Stimulated activated CD4-positive, alpha-beta T cell treated with anti-CD3 and anti-CD28 coated beads, Interleukin-15, amount 100 ng/mL, for 48 hours (primary cell): ENCODE measurements at places on chromosomes 3 and 15.
A peak's percentile ranks its signal among the peaks of the same experiment; 100 is the strongest.

GRCh38 chr3:191378142-191378812 is 48.0 kb upstream of the UTS2B start:
- no peak for DNase-seq

DNA sequence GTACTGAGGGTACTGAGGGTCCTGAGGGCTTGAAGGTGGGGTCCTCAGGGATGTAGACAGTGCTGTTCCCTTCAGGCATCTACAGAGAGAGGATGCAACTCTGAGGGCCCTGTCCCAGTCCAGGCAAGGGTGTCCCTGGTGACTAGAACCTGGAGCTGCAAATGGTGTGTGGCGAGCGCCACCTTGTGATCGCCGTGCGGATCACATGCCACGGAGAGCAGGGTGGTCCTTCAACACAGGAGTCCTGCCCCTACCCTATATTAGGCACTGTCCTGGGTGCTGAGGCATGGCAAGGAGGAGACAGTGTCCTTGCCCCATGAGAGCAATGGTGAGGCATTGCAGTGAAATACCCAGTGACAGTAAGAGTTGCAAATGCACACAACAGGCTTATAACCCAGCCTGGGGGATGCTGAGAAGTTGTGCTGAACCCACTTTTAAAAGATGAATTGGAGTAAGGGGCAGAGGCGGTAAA is 23.6 kb downstream of the RHCG start:
- peak; percentile 23 for DNase-seq

GRCh38 chr15:67013696-67014095 is 51.7 kb upstream of the SMAD3 start:
- DNase-seq: no peak

- no peak for DNase-seq
Measured at GRCh38 chr3:33030802-33031201, 66.1 kb downstream of the GLB1 start.

- no peak for DNase-seq
Measured at GRCh38 chr3:54358316-54358715, 236.0 kb downstream of the CACNA2D3 start.

- DNase-seq: no peak
Measured at GRCh38 chr3:183592821-183593220, 37.3 kb upstream of the KLHL6 start.

DNA sequence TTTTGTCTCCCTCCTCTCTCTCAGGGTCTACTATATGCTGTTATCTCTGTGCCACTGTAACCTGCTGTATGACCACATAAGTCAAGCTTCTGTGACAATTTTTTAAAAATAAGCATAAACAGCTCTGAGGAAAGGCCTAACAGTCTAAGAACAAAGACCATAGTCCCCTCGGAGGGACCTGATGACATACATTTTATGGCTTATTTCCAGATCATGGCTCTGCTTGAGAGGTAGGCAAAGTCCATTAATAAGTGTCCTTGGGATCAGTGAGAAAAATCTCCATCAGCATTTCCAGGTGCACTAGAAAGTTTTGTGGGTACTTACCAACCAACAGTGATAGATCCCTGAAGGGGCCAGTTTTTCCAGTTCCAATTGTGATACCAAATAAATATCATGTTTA is 123.8 kb downstream of the TNIK start:
- no peak for DNase-seq

DNA sequence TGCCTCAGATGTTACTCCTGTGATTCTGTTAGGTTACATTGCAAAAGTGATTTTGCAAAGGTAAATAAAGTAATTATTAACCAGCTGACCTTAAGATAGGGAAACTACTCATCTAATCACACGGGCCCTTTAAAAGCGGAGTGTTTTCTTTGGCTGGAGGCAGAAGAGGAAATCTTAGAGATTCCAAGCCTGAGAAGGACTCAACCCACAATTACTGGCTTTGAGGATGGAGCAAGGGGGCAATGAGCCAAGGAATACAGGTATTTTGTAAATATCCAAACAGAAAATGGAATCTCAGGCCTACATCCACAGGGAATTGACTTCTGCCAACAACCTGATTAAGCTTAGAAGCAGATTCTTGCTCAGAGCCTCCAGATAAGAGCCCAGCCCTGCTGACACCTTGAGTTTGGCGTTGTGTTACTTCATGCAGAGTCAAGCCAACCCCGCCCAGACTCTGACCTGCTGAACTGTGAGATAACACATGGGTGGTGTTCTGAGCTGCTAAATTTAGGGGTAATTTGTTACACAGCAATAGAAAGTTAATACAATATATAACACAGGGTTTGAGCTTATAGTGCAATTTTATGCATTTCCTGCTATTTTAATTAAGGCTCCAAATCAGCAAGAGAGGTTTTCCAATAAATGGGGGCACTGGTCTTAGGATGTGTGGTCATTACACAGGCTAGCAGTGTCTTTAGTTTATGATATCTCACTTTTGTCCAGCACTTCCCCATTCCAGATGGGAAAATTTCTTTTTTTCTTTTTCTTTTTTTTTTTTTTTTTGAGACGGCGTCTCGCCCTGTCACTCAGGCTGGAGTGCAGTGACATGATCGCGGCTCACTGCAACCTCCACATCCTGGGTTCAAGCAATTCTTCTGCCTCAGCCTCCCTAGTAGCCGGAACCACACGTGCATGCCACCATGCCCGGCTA is 19.5 kb downstream of the NFKBIZ start:
- no peak for DNase-seq

DNA sequence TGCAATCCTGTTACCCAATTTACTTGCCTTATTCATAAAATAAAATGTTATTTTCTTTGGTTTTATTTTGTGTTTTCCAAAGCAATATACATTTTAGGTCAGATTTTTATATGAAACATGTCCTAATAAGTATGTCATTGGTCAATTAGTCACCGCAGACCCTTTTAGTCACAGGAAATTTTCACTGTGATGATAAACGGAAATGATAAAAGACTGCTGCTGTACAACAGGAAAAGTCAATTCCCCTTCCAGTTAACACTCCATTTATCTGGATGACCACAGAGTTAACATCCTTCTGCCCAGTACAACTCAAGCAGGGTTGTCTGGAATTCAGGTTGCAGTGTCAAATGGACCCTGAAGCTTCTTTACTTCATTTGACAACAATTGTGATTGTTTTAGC is 175.2 kb downstream of the LSAMP start:
- no peak for DNase-seq

DNA sequence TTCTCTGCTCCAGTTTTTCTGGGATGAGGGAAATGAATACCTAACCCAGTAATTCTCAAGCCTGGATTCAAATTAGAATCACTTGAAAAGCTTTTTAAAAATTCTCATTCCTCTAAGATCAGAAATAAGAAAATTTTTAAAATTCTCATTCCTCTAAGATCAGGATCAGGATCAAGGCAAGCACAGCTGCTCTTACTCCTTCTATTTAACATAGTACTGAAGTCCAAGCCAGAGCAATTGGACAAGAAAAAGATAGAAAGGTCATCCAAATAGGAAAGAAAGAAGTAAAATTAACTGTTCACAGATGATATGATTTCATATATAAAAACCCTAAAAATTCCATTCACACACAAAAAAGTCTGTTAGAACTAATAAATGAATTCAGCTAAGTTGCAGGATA is 24.2 kb upstream of the CLRN1 start:
- DNase-seq: no peak

DNA sequence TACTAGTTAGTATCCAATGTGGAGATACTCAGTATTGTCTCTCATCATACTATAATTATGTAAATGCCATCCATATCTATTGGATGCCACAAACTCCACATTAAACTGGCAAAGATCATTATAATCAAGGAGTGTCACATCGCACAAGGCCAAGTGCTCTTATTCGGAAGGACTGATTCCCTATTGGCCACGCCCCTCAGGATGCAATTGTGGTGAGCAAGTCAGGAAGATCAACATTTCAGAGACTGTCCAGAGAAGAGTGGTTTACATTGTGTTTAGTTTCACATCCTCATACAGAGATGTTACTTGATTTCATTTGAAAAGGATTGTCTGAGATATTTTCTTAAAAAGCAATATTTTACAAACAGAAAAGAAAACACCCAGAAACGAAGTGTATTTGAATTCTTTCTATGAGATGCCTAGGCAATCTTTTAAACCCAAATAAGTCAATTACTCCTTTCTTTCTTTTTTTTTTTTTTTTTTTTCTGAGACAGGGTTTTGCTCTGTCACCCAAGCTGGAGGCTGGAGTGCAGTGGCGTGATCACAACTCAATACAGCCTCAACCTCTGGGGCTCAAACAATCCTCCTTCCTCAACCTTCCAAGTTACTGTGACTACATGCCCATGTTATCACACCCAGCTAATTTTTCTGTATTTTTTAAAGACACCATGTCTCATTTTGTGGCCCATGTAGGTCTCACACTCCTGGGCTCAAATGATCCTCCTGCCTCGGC is 369.1 kb downstream of the RBMS3 start:
- DNase-seq: no peak

DNA sequence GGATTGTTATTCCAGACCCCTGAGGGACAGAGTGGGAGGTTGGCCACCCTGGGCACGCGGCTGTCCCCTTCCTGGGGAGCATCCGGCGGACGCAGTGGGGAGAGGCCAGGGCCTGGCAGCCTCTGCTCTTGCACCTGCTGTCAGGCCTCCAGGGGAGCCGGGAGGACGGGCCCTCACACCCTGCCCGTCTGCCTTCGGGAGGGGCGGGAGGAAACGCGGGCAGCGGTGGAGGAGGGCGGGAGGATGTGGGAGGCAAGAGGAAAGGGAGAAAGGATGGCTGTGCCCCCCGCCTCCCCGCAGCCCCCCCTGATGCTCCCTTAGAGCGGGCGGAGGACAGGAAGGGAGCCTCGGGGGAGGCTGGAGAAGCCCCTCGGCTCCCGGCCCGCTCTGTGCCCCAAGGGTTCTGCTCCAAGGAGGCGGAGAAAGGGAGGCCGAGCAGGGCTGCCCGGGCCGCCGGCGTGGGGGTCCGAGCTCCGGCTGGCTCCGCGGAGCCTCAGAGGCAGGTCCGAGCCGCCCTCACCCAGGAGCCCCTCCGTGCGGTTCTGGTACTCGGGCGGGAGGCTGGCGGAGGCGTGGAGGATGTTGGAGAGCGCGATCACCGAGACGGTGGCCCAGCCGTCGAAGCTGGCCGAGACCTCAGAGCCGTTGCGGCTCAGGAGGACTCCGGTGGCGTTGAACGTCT is 40.9 kb downstream of the MUC20 start:
- DNase-seq: no peak

DNA sequence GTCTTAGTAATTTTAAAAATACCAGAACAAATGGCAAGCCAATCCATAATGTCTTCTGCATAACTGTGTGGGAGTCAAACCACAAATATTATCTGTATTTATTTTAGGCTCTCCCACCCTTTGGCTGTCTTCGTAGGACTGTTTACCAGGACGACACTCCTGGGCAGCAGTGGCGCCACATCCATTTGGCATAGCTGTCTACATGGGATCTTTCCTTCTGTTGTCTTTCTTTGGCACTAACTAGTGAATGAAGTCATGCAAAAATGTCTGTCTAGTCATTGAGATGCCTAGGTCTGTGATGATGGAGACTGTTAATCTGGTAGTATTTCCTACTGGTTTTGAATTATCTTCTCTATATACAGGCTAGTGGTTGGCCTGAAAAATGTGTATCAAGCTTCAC is 54.0 kb upstream of the CHMP2B start:
- no peak for DNase-seq

DNA sequence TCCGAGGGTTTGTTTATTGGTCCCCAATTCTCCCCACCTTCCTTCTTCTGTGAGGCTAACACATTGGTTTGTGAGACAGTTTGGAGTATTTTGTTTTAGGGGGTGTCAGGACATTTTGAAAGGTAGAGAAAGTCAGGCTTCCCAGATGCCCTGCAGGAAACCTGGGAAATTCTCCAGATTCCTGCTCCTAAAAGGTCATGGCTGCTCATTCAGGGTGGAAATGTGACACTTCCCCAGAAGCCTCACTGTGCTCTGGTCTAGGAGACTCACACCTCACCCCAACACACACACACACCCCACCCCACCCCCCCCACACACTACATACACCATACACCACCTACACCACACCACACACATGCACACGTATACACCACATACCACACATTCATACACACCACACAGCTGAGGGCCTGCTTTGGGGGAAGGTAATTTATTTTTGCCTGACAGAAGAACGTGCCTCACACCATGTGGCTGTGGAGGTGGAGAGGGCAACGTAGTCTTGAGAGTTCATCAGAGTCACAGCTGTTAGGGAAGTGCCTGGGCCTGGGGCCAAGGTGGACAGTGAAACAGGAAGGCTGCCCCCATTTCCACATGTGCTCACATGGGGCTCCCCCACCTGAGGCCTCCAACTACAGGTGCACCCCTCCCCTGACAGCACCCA is 40.4 kb upstream of the LIMD1 start:
- no peak for DNase-seq

DNA sequence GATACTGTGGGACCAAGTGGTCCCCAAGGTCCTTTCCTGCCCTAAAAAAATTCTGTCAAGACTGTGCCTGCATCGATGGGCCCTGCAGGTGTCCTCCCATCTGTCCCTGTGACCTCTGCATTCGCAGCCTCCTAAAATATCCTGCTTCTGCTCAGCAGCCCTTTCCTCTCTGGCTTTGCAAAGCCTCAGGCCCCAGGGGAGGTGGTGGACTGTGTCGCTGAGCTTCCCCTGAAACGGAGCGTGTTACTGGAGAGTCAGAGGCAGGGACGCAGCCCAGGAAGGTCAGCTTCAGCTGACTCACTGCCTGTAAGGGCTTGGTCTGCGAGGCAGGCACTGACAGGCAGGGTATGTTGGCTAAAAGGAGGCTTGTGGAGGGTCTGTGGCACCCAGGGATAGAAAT is 110.0 kb downstream of the RAB11A start:
- DNase-seq: no peak

DNA sequence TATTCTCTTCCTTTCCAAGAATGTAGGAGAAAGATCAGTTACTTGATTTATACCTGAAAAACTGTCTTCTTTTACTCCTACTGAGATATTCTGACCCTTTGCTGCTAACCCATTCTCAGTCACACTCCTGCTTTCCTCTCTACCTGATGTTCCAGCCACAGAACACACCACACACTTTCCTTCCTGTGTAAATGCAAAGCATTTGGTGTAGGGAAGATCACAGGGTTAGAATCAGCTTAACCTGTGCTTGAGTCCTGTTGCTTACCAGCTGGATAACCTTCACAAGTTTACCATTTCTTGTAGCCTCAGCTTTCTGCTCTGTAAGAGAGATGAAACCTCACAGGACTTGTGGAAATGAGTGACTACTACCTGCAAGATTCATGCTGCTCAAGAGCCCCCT is 489.8 kb upstream of the GOLIM4 start:
- no peak for DNase-seq
